ENCODE measurements at places on chromosomes 2 and 18.

DNA sequence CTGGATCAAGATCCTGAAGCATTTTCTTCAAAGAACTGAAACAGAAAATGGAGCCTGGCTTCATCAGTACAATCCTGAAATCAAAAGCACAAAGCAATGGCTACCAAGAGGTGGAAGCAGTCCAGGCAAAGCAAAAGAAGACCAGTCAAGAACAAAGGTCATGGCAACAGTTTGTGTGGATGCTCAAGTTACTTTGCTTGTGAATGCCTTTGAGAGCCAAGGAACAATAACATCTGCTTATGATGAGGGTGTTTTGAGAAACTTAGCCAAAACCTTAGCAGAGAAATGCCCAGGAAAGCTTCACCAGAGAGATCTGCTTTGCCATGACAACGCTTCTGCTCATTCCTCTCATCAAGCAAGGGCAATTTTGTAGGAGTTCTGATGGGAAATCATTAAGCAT lies 723.1 kb downstream of the TMEM182 start:
- no peak for DNase-seq

GRCh38 chr2:207143215-207144172 lies 22.3 kb downstream of the KLF7 start:
- peak; percentile 68 for DNase-seq

- DNase-seq: peak; percentile 75
These were observed 182.0 kb downstream of the TCF4 start for GRCh38 chr18:55405893-55406406.

- DNase-seq: no peak
These were observed 40.4 kb upstream of the CDC42EP3 start for GRCh38 chr2:37711831-37712230.

DNA sequence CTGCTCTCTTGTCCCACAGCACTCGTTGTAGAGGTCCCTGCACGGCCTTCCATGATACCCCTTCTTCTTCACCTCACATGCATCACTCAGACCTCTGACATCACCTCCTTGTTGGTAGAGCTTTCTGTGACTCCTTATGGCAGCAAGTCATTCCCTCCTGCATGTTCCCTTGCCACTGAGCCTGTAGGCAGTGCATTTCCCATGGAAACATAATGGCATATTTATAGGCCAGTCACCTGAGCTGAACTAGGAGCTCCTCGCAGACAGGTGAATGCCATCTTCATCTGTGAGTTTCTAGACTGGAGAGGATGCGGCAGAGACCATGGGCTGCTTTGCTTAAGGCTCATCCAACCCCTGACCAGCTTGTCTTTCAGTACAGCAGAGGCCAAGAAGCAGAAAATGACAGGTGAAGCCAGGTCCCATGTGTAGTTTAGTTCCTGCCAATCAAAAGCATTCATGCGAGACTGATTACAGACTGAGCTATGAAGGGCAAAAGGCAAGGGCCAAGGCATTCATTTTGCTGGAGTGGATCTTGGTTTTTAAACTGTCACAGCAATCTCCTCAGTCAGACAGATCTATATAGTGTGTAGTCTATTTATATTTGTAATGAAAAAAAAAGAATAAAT lies 59.4 kb upstream of the NEDD4L start:
- DNase-seq: no peak

GRCh38 chr2:54770676-54771075 lies 47.2 kb downstream of the EML6 start:
- no peak for DNase-seq

- no peak for DNase-seq
These were observed 348.6 kb upstream of the ID2 start for GRCh38 chr2:8333177-8333831.

DNA sequence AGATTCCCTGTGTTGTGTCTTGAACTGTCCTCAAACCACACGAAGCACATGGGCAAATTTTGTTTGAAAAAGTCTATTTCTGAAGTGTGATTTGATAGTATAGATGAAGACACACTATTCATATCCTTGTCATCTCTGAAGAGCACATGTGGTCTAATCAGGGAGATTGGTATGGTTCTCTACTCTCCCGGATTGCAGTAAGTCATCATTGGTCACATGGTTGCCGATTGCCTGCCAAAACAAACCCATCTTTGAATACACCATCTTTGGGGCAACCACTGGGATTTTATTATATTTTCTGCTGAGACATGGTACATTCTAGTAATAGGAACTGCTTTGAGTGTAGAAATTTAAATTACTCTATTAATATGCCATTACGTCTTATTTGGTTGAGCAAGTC lies 186.9 kb downstream of the MYO1B start:
- no peak for DNase-seq

GRCh38 chr2:224908818-224909217 lies 133.4 kb downstream of the DOCK10 start:
- peak; percentile 29 for DNase-seq

- DNase-seq: no peak
These were observed 204.8 kb upstream of the SH3BP4 start for GRCh38 chr2:234747032-234747431.

DNA sequence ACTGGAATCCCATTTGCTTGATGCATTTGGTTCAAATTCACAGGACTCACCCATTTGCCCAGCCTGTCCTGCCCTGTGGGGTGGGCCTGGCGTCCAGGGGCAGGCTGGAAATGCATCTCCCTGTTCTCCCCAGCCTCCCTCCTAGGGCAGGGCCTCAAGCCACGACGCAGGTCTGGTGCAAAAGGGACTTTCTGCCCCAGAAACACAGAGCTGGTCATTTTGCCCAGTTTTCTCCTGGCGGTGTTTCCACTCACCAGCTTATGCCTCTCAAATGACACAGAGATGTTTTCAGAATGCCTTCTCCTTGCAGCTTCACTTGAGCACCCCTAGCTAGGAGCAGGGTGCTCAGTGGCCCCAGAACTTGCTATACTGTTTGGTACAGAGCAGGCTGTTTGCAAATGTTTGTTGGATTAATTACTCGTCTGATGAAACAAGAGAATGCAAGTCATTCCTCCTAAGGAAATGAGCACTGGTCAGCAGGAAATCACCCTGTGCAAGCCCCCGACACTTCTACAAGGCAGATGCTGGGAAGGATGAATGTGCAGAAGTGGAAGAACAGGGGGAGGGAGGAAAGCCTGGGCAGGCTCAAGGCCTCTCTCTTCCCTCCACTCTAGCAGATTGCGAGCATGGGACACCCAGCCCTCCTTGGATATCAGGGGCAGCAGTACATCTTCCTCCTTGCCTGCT lies 164.3 kb upstream of the APCDD1 start:
- DNase-seq: no peak

- no peak for DNase-seq
These were observed 155.8 kb downstream of the PTGR3 start for GRCh38 chr18:75053028-75053629.

GRCh38 chr18:57004366-57005121 lies 142.3 kb upstream of the BOD1L2 start:
- DNase-seq: no peak

DNA sequence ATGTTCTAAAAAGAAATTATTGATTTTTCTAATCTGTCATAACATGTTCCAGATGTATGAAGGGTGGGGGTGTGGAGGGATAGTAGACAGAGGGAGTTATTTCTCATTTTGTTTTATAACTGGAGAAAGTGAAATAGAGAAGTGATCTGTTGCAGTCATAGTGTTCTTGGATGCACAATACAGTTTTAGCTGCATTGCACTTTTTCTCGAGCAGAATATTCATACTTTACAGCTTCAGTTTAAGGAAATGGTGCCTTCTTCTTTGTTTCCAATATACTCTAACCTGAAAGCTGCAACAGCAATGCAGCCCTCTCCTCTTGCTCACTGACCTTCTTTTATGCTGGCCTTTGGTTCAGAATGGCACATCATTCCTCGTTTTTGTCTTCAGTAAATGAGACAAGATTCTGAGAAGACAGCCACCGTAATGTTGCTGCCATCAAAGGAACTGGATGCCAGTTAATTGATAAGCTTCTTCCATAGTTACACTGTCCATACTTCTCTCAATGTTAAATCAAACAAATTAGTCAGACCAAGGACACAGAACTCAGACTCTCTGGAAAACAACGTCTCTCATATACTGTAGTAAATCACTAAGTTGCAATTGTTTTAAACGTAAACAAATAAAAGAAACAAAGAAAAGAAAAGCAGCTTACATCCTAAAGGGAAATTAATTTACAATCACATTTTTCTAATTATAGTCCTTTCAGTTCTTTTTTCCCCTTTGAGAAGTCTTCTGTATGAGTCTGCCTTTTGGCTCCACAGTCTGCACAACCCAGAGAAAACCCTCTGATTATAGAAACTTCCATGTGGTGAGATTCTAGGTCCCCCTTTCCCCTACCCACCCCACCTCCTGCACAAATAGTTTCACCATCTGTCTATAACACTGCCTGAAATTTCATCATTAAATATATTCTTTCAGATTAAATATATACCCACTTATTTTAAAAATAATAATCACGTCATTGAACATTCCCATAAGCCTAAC lies 97.4 kb upstream of the UGP2 start:
- no peak for DNase-seq

GRCh38 chr2:165328272-165328671 lies 89.1 kb downstream of the SCN2A start:
- DNase-seq: no peak

GRCh38 chr2:33586766-33587165 lies 12.3 kb downstream of the FAM98A start:
- DNase-seq: no peak

DNA sequence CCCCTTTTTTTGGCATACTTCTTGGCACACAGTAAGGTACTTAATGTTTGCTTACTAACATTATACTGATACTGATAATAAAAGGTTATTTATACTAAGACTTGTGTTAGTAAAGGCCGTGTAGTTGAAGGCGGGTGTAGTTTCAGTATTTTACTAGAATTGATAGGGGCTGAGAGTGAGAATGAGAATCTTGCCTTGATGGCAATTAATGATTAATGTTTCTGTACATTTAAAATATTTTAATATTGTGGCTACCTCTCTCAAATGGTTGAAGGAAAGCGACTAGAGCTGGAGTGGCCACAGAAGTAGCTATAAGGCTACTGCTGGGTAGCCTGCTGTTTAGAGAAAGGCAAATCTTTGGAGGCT lies 29.3 kb downstream of the PELI1 start:
- no peak for DNase-seq

DNA sequence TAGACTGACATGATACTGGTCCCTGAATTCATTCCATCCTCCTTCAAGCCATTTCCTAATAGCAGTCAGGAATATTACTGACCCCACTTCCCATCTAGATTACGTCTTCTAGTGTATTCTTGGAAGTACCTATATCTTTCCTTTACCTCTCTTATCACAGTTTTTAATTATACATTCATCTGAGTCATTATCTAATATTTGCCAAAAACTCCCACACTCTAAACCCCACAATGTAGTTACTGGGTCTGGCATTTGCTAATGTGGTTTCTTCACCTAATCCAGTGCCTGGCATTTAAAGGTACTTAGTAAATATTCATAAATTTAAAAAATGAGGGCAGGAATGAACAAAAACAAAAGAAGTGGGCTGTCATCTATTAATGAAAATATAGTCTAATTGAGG lies 441.8 kb upstream of the SETBP1 start:
- no peak for DNase-seq

- DNase-seq: no peak
These were observed 175.9 kb upstream of the NXPH2 start for GRCh38 chr2:138956116-138956515.
